ENCODE measurements at places on chromosomes 2 and 18.

DNA sequence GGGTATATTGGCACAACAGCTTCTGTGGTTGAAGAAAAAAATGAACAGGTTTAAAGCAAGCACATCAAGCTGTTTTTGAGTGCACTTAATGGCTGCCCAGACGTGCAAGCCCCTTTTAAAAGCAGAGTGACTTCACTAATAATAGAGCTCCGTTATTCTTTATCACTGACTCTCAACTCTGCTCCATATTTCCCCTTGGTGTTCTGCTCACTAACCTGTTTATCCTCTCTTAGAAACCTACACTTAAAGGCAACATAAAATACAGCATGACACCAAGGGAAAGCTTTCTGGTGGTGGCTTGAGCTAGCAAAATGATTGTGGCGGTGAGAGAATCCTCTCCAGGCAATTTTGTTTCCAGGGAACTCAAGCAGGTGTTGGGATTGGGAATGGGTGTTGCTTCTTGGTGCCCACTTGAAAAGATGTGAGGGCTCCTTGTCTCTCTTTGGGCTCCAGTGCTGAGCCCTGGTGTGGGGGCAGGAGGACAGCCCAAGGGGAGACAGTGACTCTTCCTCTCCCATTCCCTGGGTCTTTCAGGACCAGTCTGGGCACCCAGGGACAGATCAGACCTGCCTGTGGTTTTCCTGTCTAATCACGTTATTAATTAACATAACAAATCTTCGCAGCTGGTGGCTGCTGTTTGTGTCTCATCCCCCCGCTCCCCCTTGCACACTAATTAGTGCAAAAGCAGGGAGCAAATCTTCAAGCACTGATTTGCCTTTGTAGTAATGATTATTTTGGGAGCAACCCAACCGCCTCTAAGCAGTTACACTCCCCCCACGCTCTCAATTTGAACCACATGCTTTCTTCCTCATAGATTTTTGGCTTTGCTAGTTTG, 289.4 kb upstream of the CXCR4 start:
- DNase-seq, result no peak

DNA sequence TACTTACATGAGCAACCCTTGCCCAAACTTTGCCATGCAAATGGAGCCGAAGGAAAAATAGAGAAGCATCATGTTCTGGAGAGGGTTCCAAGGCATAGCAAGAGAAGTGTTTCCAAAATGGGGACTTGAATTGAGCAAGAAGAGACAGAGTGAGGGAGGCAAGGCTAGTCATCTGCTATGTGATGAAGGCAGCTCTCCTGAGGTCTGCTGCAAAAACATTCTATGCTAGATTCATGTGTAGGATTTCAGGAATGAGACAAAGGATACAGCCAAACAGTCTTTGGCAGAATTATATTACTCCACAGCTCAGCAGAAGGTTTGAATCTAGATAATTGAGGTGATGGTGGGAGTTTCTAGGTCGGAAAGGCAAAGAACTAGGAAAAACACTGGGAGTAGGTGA, 24.1 kb upstream of the MRPL19 start:
- DNase-seq, result no peak

- no peak for DNase-seq
These were observed 514.7 kb upstream of the CDH7 start for GRCh38 chr18:65235966-65236624.

GRCh38 chr2:24421668-24422067, 61.3 kb upstream of the ITSN2 start:
- DNase-seq, result peak; percentile 61

GRCh38 chr2:67674668-67675067, 277.5 kb downstream of the ETAA1 start:
- peak; percentile 24 for DNase-seq

DNA sequence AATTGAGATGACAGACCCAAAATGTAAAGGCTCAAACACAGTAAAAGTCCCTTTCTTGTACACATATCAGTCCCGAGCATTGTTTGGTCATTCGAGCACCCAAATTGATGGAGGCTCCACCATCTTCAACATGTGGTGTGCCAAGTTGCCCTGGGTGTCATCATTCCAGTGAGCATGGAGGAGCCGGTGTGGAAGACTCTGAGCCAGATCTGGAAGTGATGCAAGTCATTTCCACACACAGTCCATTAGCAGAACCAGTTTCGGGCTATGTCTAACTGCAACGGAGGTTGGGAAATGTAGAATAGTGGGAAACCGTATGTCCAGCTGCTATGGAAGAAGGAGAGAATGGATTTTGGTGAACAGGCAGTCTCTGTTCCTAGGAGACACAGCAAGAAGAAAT, 40.9 kb upstream of the BZW1 start:
- DNase-seq, result no peak

GRCh38 chr18:50117863-50118262, 77.1 kb downstream of the MYO5B start:
- no peak for DNase-seq

GRCh38 chr2:235377176-235377575, 116.7 kb upstream of the AGAP1 start:
- no peak for DNase-seq

DNA sequence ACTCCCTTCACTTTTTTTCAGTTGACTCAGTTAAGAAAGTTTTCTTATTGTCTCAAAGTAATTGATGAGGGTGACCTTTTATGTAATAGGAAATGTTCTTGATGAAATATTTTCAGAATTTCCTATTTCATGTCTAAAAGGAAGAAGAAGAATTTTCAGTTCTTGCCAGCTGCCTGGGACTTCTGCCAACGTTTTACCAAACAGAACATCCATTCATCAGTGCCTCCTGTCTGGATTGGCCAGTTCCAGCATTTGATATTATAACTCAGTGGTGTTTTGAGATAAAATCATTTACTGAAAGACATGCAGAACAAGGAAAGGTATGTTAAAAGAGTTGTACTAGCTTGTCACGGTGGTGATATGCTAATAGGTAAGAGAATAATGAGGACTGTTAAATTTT, 104.7 kb upstream of the MYO3B start:
- DNase-seq, result peak; percentile 27

DNA sequence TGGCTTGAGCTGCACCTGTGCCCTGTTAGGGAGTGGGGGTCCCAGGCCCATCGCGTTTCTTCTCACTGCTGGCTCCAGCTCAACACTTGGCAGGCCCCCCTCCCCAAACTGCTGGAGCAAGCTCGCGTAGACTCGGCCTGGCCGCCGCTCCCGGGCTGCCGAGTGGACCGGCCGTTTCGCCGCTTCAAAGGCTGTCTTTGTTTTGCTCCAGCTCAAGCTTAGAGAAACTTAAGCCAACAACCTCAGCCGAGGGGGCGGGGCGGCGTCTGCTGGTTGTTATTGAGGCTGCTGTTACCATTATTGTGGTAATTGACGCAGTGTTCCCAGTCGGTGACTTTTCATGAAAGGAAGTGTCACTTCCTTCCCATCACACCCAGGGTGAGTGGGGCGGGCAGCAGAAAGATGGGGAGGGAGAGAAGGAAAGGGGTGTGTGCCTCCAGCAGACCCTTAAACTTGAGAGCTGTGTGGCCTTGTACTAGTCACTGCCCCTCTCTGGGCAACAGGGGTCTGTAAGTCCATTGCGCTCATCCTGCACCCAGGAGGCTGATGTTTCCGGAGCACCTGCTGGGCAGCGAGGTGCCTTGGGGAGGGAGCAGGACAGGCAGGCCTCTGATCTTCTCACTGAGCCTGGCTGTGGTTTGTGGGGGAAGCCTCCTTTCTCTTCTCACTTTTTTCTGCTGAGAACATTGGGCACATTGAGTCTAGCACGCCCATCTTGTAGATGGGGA, 2.1 kb downstream of the ARID5A start:
- DNase-seq, result peak; percentile 49
